ENCODE measurements at places on chromosomes 4 and X.

GRCh38 chrX:25737540-25737939 is 400.6 kb upstream of the MAGEB18 start:
- no peak for DNase-seq

GRCh38 chr4:102537269-102537668 is 36.1 kb downstream of the NFKB1 start:
- DNase-seq = no peak

GRCh38 chrX:141183000-141183399 is 6.1 kb upstream of the LDOC1 start:
- no peak for DNase-seq

- DNase-seq = no peak
These were observed at the start of gene PCSK1N for GRCh38 chrX:48835524-48836329. PCSK1N (minus strand) TSS chrX:48835610; CDS start chrX:48835532, 78 bp downstream.

GRCh38 chr4:90159193-90159592 is 32.0 kb downstream of the CCSER1 start:
- no peak for DNase-seq

- no peak for DNase-seq
These were observed 8.1 kb upstream of the STS start for GRCh38 chrX:7139202-7140081.
